ENCODE measurements at places on chromosomes 3 and 15.
A peak's percentile ranks its signal among the peaks of the same experiment; 100 is the strongest.

- no peak for DNase-seq
Measured at GRCh38 chr3:108093021-108093420, 2.2 kb upstream of the CD47 start.

- DNase-seq, result no peak
Measured at GRCh38 chr15:40695469-40695890, 506 bp downstream of the RAD51 start.

- peak; percentile 92 for DNase-seq
Measured at GRCh38 chr15:76196269-76197231, 114.7 kb downstream of the ETFA start.

DNA sequence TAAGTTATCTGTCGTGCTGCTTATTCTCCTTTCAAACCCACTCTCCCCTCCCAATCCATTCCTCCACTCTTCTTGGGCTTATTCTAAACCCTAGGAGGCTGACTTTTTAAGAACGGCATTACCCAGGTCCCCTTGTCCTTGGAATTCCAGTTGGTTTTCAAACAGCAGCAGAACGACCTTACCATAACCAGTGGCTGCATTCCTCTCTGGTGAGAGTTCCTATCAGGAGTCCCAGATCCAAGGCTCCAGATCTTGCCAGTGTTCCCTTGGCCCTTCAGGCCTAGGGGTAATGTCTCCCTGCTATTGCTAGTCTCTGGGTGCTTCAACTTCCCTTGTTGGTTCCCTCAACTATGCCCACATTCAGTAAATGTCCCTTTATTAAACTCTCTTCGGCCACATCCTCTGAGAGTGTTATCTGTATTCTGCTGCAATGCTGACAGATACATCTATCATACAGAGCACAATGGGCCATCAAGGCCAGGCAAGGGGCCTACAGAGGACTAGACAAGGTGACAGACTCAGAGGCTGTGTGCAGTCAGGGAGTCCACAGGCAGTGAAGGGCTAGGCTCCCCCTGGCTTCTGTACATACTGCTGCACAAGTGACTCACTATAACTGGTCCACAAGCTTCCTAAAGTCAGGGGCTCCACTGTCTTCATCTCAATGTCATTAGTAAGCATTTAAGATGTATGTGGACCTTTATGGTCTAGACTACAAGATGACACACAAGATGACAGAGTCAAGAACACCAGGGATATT lies 10.1 kb downstream of the LYSMD2 start:
- DNase-seq, result peak; percentile 6

DNA sequence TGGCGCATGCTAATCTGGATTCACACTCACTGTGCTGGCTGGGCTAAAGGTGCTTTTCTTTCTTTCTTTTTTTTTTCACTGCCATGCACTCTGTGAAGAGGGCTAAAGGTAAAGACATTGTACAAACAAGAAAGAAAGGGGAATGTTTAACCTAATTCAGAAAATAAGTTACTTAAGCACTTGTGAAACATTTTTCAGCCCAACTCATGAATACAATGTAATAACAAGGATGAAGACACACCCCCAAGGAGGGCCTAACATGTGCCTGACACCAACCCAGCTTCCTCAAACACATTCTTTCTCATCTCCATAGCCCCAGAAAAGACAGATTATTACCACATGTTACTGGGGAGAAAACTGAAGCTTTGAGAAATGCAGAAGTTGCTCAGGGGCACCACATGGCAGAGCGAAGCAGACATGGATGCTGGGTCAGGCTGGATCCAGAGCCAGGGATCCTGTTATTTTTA lies 5.7 kb downstream of the STIMATE start:
- no peak for DNase-seq

DNA sequence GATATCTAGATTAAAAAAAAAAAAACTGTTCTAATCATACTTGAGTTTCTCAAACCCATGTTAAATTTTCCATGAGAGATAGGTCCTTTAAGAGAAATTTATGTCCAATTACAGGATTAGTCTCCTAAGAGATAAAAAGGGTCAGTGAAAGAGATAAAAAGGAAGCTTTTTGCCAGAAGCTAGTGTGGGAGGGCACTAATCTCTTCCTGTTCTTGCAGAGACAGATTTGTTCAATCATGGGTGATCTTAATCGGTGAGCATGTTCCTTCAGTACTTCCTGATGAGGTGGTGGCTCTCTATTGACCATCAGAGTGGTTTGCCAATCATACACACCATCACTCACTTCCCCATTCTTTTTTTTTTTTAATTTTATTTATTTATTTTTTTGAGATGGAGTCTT lies 16.9 kb upstream of the LPP start:
- DNase-seq, result no peak

GRCh38 chr3:129343643-129344360 lies 65.1 kb downstream of the HMCES start:
- DNase-seq, result peak; percentile 20

DNA sequence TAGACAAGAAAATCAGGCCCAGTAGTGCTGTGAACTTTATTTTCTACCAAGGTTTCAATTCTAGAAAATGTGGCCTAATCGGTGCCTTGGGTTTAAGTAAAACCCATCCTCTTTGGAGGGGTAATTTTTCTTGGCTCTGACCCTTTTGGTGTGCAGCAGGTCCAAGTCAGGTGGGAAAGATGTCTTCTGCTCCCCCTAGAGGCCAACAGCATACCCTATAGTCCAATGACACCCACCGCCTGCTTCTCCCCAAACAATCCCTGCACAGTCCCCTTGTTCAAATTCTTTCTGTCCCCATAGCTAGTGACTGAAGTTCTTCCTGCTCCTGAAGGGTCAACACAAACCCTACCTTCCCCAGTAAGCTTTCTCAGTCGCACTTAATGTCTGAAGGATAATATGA lies 261.8 kb upstream of the GOLGA6L4 start:
- DNase-seq, result no peak

- DNase-seq, result no peak
Measured at GRCh38 chr3:129323651-129324294, 45.1 kb downstream of the HMCES start.

DNA sequence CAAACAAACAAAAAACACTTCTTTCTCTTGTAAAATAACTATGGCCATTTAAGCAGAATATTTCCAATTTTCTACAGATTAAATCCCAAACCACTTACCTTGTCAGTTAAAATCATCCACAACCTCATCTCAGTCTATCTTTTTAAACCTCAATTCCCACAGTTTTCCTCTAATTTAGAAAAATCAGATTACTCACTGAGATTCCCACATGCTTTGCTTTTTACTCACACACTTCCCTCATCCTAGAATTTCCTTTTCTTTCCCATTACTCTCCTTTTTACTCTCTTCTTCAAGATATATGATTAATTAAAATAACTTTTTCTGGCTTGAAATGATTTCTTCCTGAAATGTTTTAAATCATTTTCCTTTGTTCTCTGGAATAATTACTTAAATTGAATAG lies 790.7 kb downstream of the ROBO1 start:
- DNase-seq, result no peak

- peak; percentile 60 for DNase-seq
Measured at GRCh38 chr3:134652409-134652831, 1.6 kb upstream of the KY start.

- peak; percentile 42 for DNase-seq
Measured at GRCh38 chr3:156509189-156510174, 45.4 kb downstream of the SSR3 start.

DNA sequence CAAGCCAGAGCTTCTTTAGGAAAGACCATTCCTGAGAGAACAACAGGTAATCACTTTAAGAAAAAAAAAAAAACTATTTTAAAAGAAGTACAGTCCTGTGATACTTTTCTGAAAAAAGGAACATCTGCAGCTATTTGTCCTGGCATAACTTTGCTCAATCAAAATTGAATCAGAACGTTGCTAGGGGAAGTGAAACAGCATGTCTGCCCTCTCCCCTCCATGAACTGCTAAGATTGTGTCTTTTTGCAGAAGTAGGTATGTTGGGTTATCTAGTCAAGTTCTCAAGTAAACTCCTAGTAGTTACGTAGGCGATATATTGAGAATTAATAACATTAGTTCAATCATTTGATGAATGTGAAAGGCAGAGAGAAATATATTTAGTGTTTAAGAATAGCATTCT lies 1013.3 kb downstream of the TUSC7 start:
- no peak for DNase-seq

GRCh38 chr15:61449186-61449702 lies 220.1 kb upstream of the RORA start:
- no peak for DNase-seq

DNA sequence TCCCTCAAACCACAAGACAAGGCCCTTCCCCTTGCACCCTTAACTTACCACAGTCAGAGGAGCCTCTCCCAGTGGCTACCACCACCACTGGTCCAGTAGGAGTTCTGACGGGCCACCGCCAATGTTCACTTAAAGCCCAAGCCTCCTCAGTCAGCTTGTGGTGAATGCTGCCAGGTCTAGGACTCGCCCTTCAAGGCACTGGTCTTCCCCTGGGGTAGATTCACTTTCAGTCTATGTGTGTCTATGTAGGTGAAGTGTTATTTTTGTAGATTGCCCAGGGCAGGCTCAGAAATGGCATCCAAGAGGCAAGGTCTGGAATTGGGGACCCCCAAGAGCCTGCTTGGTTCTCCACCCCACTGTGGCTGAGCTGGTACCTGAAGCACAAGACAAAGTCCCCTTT lies 15.4 kb upstream of the CASR start:
- DNase-seq, result no peak

DNA sequence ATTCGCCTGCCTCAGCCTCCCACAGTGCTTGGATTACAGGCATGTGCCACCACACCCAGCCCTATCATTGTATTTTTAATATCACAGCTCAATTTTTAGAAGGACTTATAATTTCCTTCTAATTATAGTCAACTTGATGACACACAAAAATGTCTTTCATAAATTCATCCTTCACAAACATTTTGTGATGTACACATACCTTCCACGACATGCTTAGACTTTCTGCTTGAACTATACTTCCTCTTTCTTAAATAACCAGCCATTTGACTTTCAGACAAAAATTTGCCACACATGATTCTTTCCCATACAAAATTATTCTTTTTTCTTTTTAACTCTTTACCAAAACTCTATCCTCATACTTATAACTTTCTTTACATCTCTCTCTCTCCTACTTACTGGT lies 48.4 kb upstream of the CCK start:
- no peak for DNase-seq

- DNase-seq, result peak; percentile 48
Measured at GRCh38 chr3:37741644-37742043, 120.0 kb upstream of the CTDSPL start.

DNA sequence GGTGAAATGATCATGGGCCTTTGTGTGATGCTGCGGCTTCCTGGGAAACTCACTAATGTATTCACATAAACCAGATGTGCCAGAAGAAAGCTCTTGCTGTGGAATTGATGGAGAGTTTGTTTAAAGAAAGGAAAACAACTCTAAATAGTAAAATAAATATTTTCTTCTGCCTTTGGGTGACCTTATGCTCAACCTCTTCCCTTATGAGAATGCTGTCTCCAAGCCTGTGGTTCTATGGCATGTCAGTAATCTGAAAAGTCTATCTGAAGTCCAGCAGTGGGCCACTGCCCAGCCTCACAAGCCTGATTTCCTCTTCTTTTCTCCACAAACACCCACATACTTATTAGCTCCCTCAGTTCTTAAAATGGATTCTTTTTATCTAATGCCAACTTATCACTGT lies 49.9 kb upstream of the PHLDB2 start:
- no peak for DNase-seq

DNA sequence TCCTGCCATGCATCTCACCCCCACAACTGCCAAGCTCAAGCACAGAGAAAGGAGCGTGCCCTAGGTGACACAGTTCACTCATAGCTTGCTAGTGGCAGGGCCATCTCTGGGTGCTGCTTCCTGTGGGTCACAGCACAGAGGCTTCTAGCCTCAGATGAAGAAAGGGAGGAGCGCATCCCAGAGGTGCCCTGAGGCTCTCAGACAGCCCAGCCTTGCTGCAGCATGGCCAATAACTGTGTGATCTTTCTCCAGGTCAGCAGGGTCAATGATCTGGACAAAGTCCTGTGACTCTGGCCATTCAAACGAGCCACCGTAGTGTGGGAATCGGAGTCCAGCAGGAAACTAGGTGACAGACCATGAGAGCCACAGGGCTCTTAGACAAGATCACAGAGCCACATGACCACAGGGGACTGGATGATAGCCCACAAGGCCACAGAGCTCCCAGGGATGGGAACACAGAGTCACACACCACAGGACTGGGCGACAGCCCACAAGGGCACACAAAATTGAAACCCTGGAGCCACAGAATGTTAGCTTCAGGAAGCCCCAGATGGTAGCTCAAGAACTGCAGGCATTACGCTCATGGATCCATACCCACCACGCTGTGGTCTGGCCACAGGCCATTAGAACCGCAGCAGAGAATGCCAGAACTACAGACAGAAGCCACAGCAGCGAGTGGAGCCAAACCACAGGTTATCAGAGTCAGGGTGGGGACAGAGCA lies 25.9 kb upstream of the GRIP2 start:
- peak; percentile 75 for DNase-seq

DNA sequence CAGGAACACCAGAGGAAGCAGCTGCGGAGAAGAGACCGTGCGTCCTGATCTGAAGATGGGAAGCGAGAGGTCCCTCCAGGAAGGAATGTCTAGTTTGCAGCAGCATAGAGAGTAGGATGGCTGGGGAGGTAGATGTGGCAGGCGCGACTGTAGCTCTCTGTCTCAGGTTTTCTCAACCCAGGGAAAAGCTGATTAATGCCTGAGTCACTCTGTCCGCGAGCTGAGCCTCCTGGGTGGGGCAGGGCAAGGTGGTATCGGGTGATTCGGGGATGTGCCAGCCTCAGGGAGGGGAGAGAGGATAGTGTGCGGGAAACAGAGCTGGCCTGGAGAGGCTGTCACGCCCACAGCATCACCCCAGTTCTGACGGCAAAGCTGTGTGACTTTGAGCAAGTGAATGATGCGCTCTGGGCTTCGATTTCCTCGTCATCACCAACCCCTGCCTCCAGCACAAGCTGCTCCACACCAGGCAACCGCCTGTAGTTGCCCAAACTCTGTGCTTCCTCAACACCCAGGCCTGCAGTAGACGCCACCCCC lies 28.4 kb downstream of the CPN2 start:
- peak; percentile 82 for DNase-seq

DNA sequence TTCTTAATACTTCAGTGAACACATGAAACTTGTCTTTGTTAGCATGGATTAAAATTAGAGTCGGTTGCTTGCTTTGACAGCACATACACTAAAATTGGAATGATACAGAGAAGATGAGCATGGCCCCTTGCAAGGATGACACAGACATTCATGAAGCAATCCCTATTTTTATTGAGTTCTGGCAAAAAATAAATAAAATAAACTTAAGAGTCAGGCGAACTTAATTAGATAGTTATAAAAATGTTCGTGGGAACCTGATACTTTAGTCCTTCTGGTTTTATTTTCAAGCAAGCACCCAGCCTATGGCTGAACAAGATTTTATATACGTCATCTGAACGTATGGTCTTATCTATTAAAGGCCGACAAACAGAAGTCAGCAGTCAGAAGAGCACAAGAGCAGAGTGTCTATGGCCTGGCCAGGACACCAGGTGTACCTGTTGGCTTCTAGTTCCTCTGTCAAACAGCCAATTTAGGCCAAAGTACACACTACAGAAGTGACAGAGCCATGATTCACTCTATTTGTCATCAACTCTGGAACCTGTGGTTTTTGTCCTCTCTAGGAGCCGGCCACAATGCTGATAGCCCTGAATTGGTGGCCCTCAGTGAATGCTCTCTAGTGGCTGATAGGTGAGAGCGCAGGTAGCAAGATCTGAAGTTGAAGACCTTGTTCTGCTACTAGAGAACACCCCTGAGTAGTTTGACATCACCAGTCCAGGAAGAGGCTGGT lies 64.3 kb downstream of the LEO1 start:
- DNase-seq, result peak; percentile 21

- no peak for DNase-seq
Measured at GRCh38 chr3:146505516-146505915, 36.2 kb upstream of the PLSCR2 start.
